ENCODE measurements at places on chromosomes 7 and 10.

GRCh38 chr7:17402628-17403278, 104.3 kb downstream of the AHR start:
- DNase-seq = no peak

GRCh38 chr10:33501161-33501560, 166.7 kb upstream of the NRP1 start:
- no peak for DNase-seq

DNA sequence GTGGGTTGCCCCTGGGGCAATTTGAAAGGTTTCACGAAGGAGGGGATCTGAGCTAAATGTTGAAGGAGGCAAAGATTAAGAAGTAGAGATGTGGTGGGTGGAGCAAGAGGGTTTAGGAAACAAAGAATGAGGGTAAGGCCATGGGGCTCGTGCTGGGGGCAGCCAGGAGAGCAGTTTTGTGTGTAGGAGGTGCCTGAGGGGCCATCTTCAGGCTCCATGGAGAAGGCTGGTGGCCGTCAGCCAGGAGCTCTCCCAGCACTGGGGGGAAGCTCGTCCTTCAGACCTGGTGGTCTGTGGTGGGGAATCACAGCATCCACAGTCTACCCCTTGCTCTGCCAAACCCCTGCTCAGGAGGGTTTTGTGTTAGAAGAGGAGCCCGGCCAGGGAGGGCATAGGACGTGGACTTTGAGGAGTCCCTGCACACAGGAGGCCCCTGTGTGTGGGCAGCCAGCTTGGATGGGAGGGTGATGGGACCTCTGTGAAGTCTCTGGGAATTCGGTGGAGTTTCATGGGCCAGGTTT, 11.8 kb upstream of the CXCL12 start:
- DNase-seq = no peak

DNA sequence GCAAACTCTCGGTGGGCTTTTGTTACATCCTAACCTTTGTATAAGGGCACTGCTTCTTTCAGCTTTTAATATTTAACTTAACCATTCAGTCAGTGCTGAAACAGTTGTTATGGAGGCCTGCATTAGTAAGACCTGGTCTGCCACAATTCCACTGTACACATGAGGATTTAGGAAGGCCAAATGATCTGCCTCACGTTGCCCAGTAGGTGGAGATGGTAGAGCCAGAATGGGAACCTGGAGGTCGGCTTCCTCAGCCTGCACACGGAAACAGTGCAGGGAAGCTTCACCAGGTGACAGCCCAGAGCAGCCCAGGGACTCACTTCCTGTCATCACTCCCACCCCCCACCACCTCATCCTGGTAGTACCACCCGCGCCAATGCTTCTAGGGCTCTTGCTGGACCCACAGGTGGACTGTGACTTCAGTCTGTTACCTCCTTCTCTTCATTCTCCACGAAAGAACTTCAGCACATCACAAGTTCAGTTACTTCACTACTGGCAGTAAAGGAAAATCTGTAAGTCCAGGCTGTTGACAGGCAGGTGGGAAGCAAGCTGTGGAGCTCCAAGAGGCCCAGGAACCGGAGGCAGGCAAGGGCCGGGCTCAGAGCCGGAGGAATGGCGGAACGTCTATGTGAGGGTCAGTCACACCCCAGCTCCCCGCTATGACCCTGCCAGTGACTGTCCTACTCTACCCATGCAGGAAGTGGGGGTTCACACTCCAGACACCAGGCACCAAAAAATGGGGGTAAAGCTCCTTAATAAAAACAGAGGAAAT, 480.3 kb upstream of the C7orf33 start:
- no peak for DNase-seq

DNA sequence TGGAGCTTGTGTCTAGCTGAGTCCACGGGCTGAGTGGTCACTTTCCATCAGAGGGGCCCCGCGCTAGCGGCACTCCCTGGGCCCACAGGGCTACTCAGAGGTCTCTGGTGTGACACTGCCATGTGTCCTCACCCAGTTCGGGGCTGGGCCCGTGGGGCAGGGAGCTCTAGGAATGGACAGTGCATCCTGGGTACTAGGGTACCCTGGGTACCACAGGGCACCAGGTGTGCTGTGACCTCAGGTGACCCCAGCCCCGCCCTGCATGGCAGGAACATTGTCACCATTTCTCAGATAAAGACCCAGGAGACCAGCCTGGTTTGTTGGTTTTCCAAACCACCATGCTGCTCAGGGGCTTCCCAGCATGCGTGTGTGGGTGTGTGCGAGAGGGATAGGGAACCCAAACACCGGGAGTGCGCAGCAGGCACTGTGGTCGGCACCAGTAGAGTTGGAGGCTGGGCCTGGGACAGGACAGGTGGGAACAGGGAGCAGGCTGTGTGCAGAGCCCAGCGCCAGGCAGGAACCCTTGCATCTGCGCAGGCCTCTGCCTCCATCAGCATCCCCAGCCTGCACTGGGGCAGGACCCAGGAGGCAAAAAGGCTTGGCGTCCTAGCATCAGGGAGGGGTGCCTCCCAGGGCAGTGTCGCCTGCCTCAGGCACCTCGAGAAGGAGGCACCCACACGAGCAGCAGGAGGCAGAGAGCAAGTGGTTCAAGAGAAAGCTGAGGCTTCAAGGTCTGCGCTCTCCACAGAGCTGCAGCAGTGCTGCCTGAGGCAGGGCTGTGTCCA, 19.4 kb upstream of the CSGALNACT2 start:
- DNase-seq = no peak

GRCh38 chr10:102247734-102248133, 2.4 kb downstream of the GBF1 start:
- DNase-seq = no peak

DNA sequence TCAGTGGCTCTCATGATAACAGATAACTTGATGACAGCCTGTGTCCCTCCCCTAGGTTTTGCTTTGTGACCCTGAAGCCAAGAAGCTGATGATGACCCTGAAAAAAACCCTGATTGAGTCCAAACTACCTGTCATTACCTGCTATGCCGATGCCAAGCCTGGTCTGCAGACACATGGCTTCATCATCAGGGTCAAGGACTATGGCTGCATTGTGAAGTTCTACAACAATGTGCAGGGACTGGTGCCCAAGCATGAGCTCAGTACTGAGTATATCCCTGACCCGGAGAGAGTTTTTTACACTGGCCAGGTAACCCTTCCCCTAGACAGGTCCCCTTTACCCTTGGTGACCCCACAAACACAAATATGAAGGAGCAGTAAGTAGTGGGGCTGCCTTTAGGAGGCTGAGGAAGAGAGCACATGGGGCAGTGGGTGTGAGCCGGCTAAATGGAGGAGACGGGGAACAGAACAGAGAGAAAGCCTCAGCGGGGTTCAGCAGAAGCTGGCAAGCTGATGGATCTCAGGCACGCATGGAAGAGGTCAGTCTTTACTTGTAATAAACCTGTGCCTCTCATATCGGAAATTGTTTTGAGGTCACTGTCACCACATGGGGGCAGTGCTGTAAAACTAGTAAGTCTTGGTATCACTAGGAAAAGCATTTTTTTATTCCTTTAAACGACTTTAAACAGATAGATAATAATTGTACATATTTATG, 20.2 kb downstream of the PDCD11 start:
- DNase-seq = peak; percentile 9

DNA sequence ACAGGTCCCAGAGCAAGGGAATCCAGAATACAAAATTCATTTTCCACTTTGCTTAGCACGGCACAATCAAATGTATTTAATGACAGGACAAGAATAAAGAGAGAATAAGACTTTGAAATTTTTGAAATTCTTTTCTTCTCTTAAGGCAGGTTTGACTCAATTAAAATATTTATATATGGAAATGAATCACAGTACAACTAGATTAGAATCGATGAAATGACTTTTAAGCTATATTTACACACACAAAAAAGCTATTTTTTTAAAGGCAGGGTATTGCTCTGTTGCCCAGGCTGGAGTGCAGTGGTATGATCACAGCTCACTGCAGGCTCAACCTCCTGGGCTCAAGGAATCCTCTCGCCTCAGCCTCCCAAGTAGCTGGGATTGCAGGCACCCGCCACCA, 265.4 kb upstream of the SLC26A5 start:
- no peak for DNase-seq

DNA sequence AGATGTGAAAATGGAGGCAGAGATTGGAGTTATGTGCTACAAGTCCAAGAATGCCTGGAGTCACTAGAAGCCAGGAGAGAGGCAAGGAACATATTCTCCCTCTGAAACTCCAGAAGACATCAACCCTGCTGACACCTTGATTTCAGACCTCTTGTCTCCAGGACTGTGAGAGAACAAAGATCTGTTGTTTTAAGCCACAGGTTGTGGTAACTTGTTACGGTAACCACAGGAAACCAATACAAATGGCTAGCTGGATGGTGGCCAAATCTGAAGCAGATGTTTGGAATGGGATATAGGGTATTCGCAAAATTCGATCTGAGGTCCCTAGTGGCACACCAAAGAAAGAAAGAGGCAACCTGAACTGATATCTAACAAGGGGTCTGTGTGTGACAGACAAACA, 129.0 kb downstream of the HERPUD2 start:
- peak; percentile 8 for DNase-seq

DNA sequence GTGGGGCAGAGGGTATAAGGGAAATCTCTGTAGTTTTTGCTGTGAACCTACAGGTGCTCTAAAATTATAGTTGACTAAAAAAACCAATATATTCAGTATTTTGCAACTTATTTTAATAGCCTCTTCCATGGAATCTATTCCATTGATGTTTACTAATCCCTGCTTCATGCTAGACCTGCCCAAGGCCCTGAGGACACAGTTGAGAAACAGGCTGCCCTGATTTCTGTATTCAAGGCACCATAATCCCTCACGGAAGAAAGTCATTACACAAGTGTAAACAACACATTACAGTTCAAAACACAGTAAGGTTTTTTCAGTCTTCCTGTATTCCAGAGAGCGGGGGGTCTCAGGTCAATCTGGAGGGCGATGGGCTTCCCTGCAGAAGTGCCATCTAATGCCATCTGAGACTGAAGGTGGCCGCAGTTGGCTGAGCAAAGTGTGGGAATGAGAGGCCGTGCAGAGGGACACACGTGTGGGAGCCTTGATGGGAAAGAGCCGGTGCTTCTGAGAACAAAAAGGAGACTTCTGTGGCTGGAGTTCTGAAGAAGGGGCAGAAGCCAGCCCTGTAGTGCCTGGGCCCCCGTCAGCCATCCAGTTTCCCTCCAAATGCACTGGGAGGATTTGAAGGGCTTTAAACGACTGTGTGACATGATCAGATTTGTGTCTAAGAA, 146.9 kb downstream of the PTPN20 start:
- DNase-seq = no peak

- peak; percentile 82 for DNase-seq
These were observed 15.4 kb downstream of the SEC24C start for GRCh38 chr10:73759512-73760115.

GRCh38 chr7:48636391-48637015, 287.8 kb upstream of the CDC14C start:
- DNase-seq = no peak

DNA sequence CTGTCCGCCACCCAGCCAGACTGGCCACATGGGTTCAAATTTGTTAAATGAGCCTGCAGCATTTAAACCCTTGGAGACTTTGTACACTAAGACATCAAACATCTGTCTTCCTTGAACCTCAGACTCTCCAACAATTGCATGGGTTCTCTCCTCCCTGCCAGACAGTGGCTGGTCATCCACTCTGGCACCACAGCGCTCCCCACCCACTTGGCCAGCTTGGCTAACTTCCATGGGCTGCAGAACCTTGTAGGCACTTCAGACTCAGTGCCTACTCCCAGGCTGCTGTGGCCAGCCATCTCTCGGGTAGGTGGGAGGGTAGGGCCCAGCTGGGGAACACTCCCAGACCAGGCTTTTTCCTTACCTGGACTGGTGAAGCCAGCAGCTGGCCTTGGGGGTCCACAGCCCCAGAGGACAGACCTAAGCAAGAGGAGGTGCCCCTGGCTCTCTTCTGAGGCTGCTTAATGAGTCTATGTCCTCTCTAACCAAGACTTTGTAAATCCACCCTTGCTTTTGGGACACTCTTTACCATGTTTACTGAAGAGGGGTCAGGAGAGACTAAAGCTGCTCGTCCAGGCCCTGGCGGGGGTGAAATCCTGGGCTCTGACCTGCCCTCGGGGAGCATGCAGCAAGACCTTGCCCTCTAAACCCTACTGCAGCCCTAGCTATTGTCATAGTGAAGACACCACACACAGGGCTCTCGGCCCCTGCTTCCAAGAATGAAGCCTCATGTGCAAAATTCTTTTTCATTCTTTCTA, 82.7 kb downstream of the ARHGAP22 start:
- no peak for DNase-seq

DNA sequence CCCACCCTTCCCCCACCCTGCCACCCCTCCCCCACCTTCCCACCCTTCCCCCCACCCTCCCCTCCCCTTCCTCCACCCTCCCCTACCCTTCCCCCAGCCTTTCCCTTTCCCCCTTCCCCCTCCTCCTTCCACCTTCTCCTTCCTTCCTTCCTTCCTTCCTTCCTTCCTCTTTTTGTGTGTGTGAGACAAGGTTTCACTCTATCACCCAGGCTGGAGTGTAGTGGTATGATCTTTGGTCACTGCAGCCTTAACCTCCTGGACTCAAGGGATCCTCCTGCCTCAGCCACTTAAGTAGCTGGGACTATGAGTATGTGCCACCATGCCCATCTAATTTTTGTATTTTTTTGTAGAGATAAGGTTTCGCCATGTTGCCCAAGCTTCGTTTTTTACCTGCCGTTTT, 35.2 kb downstream of the CYP17A1 start:
- DNase-seq = no peak

- peak; percentile 45 for DNase-seq
These were observed 473 bp downstream of the CYP51A1 start for GRCh38 chr7:92133737-92134270.
